NCI-H146 (cell line): ENCODE measurements at places on chromosomes 16 and 17.

DNA sequence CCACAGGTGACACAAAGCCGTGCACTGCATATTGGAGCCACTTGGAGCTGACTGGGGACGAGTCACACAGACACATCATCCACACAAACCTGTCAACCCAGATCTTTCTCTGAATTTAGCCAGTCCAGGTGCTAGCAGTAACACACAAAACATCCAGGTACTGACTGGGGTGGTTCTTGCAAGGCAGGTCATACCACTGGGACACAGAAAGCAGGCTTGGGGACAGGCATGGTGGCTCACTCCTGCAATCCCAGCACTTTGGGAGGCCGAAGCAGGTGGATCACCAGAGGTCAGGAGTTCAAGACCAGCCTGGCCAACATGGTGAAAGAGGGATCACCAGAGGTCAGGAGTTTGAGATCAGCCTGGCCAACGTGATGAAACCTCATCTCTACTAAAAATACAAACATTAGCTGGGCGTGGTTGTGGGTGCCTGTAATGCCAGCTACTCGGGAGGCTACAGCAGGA, 14.9 kb downstream of the ENPP7 start:
- DNase-seq = no peak

- no peak for DNase-seq
These were observed 6.2 kb downstream of the CCR7 start for GRCh38 chr17:40558890-40559563.

- DNase-seq = no peak
These were observed 127.7 kb downstream of the XYLT1 start for GRCh38 chr16:17343028-17343427.

DNA sequence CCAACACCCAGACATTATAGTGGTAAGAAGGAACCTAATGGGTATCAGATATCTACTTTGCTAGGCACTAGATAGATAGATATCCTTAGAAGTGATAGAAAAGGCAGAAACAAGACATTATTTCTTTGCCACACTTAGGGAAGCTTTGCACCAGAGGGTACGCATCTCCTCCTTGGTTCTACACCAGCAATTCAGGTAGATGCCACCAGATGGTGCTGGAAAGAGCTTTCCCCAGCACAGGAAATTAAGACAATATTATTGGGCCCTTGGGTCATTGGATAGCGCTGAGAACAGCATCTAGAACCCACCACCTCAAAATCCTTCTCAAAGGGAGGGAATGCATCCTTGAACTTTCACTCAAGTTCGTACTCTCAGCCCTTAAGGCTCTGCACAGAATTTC, 173.8 kb upstream of the CCL2 start:
- no peak for DNase-seq

DNA sequence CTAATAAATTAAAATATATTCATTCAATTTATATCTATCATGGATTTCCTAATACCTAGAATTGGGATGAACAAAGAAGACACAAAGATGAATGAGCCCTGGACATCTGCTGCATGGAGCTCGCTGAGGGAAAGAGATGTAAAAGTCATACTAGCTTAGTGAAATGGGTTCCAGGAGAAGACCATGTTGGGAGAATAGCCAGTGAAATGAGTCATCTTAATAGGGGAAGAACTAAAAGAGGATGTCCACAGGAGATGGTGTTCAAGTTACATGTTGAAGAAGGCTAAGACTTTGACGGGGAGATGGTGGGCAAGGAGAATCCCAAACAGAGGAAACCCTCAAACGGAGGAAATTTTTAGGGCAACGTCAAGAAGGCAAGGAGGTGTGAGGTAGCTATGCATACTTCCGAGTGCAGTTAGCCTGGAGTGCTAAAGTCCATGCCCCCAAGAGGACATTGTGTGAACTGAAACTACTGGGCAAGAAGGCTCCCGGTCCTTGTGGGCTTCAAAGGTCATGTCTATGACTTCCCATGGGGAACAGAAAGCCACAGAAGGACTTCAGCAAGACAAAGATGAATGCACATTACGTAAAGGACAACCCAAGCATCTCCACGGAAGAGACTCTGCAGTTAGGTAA, 220.5 kb upstream of the CDH11 start:
- DNase-seq = no peak

GRCh38 chr17:39607851-39608130, at the start of gene NEUROD2:
NEUROD2 (minus strand) TSS chr17:39607920; CDS start chr17:39606599, 1,321 bp downstream.
- no peak for DNase-seq

- no peak for DNase-seq
These were observed 280.0 kb downstream of the TMEM114 start for GRCh38 chr16:8310323-8310722.

DNA sequence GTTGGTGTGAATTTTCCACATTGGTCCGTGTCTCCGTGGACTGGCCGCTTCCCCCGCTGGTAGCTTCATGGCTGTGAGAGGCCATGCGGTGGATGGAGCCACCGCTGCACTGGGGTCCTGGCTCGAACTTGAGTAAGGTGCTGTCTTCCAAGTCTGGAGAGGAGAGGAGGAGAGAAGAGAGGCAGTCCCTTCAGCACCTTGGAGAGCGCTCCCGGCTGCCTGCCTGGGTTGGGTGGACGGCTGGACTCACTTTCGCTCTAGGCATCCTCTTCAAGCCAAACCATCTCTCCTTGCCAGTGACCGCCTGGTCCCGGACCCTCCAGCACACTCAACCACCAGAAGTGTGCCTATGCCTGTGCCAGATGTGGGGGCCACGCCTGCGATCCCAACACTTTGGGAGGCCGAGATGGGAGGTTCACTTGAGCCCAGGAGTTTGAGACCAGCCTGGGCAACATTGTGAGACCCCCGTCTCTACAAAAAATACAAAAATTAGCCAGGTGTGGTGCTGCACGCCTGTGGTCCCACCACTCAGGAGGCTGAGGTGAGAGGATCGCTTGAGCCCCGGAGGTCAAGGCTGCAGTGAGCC, 6.2 kb downstream of the JPH3 start:
- DNase-seq = no peak

DNA sequence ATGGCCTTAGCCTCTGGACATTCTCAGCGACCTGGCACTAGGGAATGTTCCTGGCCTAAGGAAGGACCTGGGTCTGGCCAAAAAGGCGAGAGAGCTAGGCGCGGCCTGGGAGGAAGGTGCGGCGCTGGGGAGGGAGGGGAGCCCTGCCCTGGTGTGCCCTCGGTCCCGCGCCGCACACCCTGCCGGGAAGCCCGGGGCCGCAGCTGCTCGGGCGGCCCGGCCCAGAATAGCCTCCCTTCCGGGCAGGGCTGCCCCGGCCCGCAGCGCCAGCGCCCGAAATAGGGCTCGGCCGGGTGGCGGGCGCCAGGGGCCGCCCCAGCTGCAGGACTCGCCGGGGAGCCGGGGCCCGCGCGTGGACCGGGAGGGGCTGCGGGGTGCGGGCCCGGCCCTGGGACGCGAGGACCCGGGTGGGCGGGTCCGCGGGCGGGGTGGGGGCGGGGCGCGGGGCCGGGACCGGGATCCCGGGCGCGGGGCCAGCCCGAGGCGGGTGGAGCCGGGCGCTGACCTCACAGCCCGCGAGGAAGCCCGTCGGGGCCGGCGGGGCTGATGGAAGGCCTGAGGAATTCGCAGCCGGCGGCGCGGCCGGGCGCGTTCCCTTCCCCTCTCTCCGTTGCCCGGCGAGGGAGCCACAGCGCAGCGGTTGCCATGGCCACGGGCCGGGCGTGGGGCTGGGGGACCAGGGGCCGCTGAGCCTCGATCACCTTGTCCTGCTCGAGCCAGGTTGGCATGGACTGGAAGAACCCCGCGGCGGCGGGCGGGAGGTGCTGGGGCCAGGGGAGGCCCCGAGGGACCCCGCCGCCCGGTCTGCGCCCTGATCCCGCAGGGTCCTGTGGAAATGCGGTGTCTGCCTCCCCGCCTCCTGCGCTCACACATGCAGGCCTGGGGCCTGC, 18.1 kb downstream of the SOCS3 start:
- peak; percentile 51 for DNase-seq
